ENCODE measurements at places on chromosomes 7 and 10.

GRCh38 chr7:8190119-8190895 lies 71.7 kb downstream of the ICA1 start:
- peak; percentile 9 for DNase-seq

DNA sequence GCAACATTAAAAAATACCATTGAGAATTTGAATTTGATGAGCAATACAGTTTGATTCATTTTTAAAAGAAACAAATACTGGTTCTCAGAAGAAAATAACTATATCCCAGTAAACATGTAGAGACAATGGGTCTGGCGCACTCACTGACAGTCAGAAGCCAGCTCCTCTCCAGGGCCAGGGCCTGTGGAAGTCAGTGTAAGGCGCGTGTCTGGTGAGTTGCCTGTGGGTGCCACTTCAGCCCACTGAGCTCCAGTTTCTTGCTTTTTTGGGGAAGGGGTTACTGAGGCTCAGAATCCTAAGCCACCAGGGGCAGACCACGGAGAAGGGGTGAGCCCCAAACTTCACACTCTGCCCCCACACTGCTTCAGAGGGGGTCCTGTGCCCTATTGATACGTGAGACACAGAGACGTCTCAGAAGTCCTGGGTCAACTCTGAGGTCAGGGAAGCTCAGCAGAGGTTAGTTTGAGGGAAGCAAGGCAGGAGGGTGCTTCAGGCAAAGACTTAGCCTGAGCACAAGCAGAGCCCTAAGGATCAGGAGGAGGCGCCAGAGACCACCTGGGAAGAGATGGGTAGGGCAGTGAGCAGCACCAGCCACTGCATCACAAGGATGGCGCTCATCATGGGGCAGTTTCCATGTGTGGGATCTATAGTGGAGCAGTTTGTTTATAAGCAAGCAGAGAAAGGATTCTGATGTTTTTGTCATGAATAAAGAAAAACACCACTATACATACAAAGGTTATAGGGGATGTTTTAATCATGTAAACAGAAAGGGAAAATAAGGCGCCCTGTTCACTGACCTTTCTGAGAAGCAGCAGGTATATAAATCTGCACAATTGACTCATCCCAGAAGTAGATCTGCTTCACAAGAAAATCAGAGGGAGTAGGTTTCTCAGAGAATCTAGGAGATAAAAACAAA lies 95.7 kb downstream of the PKD1L1 start:
- DNase-seq, result no peak

GRCh38 chr7:674454-675410 lies 51.8 kb upstream of the DNAAF5 start:
- DNase-seq, result no peak

DNA sequence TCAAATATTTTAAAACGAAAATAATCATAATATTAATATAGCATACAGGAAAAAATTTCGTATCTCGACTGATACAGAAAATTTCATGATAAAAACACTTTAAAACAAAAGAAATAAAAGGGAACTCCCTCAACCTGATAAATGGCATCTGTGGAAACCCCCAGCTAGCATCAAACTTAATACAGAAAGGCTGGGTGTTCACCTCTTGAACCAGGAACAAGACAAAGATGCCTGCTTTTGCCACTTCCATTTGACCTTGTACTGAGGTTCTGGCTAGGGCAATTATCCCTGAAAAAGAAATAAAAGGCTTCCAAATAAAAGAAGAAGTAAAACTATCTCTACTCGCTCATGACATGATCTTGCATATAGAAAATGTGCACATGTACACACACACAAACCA lies 2.5 kb upstream of the ALOX5 start:
- DNase-seq, result no peak

DNA sequence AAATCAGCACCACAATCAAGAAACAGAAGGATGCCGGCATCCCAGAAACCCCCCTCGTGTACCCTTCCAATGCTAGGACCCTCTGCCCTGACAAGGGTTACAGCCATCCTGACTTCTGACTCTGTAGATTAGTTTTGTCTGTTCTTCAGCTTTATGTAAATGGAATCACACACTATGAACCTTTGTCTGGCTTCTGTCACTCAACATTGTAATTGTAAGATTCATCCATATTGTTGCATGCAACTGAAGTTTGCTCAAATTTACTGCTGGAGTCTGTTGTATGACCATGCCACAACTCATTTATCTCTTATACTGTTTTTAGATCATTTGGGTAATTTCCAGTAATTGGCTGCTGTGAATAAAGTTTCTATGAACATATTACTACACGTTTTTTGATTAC lies 8.4 kb downstream of the IKZF5 start:
- no peak for DNase-seq

GRCh38 chr7:142777318-142777717 lies 6.5 kb downstream of the PRSS2 start:
- DNase-seq, result no peak

- DNase-seq, result no peak
Observed at GRCh38 chr10:24344695-24345463, 135.9 kb downstream of the KIAA1217 start.

DNA sequence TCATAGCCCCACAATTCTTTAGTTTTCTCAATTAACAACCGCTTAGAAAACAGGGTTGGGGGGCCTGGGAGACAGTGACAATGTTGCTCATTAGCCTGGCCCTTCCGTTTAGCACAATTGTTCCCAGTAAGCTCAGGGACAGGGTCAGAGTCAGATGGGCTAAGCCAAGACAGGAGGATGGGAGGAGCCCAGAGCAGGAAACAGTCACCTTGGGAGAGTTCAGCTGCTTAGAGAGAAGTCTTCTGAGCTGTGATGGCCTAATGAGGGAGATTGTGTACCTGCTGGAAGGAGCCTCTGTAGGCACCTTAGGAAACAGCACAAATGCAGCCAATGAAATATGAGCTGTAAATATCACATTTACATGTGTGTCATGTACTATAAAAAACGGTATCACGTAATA lies 35.9 kb downstream of the SVOPL start:
- DNase-seq, result no peak

DNA sequence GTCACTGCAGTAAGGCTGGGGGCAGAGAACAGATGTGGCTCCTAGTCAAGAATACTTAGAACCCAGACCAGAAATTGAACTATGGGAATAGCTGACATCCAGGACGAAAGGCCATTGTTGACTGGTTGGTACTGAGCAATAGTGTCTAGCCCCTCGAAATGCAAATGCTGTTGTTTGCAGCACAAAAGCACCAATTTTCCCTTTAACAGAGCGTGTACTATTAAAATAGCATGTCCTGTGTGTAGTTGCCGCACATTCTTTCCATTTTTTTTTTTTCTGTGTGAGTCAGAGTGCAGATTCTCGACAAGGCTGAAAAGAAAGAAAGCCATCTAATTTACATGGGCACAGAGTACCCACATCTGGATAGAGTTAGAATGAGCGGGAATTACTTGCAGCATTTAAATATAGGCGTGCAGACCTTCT lies 302.4 kb downstream of the PTEN start:
- DNase-seq, result no peak

DNA sequence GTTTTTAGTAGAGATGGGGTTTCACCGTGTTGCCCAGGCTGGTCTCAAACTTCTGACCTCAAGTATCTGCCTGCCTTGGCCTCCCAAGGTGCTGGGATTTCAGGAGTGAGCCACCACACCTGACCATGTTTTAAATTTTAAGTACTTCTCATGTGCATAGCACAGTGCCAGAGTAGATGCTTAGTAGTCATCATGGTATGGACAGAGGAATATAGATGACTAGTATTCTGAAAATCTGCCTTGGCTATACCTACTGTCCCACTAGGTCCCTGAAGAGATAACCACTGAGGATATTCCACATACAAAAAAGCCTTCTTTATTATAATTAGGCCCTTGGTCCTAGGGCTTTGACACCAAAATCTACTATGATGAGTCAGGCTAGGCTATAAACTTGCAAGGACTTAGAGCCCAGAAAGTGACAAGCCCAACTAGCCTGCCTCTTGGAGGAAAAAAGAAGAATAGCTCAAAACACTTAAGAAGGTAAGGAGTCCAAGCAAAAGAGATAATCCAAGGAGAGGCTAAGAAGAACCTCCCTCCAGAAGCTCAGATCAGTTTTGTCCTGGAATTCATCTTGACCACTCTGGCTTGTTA lies 34.0 kb downstream of the LUC7L2 start:
- DNase-seq, result no peak

GRCh38 chr10:123536176-123536845 lies 129.8 kb upstream of the GPR26 start:
- no peak for DNase-seq

DNA sequence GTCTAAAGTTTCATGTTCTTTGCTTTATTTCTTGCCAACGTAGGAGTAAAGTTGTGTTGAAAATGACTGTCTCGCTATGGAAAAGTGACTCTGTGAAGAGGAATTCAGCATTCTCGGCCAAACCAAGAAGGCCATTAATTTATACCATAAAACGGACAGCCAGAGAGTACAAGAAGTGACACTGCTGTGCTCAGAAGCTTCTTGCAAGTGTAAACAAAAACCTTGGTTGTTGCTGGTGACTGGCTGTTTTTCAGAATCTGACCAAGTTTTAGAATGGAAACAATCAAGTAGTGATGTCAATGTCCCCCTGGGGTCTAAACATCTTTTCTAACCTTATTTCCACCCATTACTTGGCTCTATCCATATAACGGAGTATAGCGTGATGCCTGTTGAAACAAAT lies 201.9 kb downstream of the INHBA start:
- DNase-seq, result no peak

DNA sequence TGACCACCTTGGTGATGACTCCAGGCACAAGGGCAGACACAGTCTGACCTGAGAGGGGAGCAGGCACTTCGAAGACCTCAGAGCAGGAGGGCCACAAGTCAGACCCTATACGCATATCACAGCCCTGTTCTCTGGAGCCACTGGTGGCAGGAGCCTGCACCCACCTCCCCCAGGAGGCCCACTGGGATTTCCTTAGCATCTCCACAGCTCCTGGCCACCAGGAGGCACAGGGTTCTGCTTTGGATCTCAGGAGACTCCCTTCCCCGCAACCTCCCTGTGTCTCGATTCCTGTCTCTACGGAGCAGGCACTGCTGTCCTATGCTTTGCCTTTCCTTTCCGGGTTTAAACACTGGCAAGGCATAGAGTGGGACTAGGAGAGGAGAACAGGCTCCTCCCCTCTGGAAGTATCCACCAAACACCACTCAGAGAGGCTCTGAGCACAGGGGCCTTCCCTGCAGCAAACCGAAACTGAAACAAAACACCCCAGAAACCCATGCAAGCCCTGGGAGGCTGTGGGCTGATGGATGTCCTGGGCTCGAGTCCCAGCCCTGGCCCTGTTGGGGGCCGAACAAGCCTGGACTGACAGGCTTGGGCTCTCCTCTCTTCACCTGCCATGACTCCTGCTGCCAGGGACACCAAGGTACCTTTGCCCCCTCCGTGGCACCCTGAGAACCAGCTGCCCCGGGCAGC lies 166.3 kb downstream of the NEURL1 start:
- DNase-seq, result no peak

GRCh38 chr10:97631098-97631497 lies 2.2 kb downstream of the MORN4 start:
- no peak for DNase-seq

DNA sequence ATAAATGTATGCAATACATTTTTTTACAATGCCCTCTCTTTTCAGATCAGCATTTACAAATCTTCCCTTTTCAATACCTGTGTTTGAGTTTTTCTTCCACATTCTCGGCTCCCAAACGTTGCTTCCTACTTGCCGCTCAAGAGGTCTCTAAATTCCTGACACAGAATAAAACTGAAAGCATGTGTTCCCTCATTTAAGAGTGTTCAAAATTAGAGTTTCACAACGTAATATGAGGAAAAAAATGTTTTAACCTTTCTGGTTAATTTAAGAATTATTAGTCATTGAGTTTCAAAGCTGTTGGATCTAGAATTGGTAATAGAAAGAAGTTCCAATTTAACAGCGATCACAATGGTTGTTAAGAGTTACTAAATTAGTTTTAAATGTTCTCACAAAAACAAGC lies 100.4 kb downstream of the ARID5B start:
- no peak for DNase-seq

- no peak for DNase-seq
Observed at GRCh38 chr7:14260011-14260410, 270.5 kb upstream of the ETV1 start.

GRCh38 chr7:25517906-25518305 lies 289.6 kb upstream of the NPVF start:
- DNase-seq, result no peak

DNA sequence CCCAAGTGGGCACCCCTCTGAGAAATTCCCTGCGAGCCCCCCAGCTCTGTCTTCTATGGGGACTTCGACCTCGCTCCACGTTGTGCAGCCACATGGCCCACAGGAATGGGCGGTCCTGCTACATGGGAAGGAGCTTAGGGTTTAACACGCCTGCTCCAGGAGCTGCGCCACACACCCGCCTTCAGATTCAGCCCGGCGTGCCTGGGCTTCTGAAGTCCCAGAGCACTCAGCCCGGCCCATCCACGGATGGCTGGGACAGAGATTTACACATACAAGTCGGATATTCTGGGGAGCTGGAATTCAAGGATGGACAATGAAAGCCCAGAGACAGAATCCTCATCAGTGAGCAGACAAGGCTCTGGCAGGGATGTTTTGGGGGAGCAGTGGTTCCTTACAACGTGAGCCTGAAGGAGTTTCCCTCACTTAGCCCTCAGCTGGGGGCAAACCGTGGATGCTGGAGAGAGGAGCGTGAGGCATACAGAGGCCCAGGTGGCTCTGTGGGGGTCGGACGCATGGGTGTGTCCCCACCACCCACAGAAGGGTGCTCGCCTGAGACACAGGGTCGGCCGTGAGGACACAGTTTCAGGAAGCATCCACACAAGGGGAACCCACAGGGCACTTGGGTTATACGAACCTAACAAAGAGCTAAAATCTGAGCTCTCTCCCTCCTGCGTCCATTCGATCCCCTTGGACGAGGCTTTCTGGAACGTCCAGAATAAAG lies 372.9 kb downstream of the DNAJB6 start:
- DNase-seq, result no peak

DNA sequence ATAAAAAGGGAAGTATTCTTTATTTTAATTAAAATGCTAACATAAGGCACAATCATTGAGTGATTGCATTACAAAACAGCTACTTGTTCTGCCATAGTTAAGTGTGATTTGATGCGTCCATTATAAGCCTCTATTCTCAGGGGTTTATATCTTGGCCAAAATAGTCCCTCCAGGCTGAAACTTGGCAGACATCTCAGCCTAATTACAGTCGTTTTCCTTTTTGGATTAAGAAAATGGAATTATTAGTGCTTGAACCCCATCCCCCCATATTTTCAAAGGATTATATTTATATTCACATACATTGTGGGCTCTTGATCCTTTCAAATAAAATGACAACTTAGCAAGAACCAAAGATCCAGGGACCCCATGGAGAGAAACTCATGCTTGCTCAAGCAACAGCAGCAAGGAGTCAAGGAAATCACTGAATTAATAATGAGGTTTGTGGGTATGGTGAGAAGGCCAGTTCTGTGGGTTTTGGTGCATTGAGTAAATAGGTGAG lies 66.7 kb upstream of the NEUROD6 start:
- DNase-seq, result no peak

- no peak for DNase-seq
Observed at GRCh38 chr10:74738985-74739567, 87.3 kb upstream of the KAT6B start.

GRCh38 chr10:48696535-48696873 lies 11.8 kb downstream of the WDFY4 start:
- no peak for DNase-seq

All from HS-27A (cell line).